GDM1 (cell line): ENCODE measurements at places on chromosomes 7 and 10.

DNA sequence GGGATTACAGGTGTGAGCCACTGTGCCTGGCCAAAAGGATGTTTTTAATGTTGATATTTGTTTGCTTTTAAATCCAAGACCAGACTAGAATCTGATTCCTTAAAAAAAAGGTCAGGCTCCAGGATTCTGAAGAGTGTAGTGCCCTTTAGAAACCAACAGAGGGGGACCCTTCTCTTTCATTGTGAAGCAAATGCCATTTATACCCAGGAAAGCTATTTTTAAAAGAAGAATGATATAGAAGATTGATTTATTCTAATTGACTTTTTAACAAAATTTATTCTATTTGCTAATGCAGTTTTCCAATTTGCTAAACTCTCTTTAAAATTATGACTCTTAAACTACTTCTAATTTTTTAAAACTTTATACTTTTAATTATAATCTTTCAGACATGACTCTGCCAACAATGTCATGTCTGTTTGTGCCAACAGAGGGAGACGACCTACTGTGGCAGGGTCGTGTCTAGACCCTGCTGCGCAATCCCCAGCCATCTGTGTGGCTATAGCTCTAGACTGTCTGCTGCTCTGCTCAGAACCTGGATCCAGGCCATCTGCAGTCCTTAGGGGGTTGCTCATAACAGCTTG, 201.0 kb upstream of the IMMP2L start:
- peak; percentile 10 for DNase-seq

GRCh38 chr7:7761974-7762779, 43.8 kb upstream of the RPA3 start:
- DNase-seq: no peak

DNA sequence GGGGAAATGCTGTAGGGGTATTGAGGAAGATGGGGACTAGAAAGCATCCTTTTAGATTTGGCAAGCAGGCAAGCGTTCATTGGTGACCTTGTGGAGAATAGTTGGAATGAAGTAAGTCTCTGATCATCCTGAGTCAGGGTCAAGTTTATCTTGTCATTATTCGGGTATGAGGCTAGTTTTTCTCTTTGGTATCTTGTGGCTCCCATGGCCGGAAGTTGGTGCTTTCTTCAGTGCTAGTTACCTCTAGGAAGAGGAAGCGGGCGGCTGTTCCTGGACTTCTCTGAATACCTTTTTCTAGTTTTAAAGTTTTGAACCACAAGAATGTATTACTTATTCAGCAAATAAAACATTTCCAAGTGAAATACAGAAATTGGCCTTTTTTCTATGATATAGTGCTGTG, 9.2 kb downstream of the CREM start:
- no peak for DNase-seq

DNA sequence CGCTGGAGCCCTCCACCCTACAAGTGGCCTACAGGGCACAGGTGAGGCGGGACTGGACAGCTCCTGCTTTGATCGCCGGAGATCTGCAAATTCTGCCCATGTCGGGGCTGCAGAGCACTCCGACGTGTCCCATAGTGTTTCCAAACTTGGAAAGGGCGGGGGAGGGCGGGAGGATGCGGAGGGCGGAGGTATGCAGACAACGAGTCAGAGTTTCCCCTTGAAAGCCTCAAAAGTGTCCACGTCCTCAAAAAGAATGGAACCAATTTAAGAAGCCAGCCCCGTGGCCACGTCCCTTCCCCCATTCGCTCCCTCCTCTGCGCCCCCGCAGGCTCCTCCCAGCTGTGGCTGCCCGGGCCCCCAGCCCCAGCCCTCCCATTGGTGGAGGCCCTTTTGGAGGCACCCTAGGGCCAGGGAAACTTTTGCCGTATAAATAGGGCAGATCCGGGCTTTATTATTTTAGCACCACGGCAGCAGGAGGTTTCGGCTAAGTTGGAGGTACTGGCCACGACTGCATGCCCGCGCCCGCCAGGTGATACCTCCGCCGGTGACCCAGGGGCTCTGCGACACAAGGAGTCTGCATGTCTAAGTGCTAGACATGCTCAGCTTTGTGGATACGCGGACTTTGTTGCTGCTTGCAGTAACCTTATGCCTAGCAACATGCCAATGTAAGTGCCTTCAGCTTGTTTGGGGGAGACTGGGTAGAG, at the start of gene COL1A2:
TSS of gene COL1A2 (plus strand) at position 459 of the 704 bp plus-strand sequence. CDS start at position 596, 137 bp downstream.
- no peak for DNase-seq

DNA sequence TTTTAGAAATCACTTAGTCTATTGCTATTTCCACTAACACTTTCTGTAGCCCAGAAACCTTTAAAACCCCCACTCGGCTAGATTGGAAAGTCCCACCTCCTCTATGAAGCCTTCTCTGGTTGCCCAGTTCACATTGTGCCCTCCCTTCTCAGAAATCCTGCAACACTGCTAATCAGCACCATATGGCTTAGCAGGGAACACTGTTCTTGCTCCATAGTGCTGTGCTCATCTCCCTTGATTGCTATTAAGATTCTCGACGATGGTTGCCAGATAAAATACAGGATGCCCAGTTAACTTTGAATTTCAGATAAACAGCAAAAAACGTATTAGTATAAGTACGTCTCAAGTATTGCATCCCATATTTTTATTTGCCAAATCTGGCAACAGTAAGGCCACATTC, 40.1 kb upstream of the XPNPEP1 start:
- DNase-seq: no peak

DNA sequence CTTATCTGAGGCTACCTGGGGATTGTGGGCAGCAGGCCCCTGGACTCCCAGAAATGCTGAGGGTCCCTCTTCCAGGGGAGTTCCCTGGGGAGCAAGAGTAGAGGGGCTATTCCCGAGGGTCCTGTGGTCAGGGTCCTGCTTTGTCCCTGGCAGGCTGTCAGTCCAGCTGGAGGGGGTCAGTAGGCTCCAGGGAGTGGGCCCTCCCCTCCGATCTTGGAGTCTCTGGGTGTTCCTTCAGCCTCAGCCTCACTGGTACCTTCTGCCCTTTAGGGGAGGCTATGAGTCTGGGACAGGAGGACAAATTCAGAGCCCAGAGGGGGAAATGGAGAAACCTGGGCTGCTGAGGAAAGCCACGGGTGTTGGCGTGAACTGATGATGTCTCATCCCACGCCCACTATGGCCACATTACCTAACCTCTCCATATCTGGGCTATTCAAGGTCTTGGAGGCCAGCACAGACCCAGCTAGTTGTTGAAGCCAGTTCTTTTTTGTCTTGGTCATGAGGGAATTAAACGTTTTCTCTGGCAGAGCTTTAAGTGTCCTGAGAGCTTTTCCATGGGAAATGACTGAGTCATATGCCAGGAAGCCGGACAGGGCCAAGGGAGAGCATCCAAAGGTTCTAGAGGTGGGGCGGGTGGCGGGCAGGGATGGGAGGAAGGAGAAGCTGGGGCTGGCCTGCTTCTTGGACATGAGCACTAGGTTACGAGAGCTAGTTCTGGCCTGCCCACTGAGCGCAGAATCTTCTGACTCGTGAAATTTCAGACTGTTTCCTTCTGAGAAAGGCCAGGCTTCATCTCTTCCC, 6.2 kb downstream of the CALHM2 start:
- DNase-seq: no peak

DNA sequence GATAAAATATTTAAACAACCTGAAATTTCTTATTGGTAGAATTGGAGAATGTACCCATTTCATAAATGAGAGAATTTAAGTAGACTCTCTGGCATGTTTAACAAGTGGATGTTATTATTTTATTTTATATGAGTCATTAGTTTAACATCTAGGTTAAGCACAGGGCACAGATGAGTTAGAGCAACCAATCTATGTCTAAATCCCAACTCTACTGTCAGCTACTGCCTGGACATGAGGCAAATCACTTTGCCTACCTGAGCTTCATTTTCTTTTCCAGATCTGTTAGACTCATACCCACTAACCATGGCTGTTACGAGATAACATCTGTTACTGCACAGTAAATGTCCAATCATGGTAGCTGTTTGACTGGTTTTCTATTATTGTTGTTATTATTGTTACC, 251.1 kb downstream of the INHBA start:
- no peak for DNase-seq

DNA sequence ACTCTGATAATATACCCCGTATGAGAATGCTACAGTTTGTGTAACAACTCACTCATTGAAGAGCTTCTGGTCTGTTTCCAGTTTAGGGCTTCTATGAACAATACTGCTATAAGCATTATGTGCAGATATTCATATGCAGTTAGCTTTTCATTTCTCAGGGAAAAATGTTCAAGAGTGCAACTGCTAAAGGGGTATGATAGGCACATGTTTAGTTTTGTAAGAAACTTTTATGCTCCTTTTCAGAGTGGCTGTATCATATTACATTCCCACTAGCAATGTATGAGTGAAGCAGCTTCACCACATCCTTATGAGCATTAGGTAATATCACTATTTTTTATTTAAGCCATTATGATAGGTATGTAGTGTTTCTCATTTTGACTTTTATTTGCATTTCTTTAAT, 182.6 kb upstream of the CXCL12 start:
- DNase-seq: no peak

DNA sequence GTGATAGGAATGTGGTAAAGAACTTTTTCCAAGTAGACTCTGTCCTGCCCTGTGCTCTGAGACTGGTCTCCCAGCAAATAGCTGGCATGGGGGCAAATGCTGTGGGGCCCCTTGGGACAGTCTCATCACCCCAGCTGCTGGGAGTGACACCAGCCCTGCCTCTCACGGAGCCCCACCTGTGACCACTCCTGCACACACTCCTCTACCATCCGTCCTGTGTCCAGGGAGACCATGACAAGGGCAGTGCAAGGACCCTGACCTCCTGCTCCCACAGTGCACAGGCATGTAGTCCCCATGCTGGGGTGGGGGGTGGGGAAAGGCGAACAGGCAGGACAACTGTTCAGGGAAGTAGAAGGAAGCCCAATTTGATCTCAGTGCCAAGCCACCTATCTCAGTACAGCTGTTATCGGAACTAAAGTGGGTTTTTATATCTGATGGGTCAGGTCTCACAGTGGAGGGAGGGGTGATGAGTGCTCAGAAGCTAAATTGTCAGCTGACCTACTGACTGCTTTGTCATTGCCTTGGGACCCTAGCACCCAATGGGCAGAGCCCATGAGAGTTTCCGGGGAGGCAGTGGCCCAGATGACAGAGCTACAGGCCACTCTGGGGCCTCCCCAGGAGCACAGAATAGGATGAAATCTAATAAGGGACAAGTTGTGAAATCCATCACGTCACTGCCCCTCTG, 24.5 kb downstream of the VSTM4 start:
- no peak for DNase-seq

GRCh38 chr10:52316001-52316400, 1.9 kb downstream of the DKK1 start:
- no peak for DNase-seq

GRCh38 chr10:22367471-22367870, 22.2 kb downstream of the SPAG6 start:
- no peak for DNase-seq

- no peak for DNase-seq
Observed at GRCh38 chr10:129880191-129880870, 83.7 kb downstream of the EBF3 start.
